ENCODE measurements at places on chromosomes 3 and 15.

DNA sequence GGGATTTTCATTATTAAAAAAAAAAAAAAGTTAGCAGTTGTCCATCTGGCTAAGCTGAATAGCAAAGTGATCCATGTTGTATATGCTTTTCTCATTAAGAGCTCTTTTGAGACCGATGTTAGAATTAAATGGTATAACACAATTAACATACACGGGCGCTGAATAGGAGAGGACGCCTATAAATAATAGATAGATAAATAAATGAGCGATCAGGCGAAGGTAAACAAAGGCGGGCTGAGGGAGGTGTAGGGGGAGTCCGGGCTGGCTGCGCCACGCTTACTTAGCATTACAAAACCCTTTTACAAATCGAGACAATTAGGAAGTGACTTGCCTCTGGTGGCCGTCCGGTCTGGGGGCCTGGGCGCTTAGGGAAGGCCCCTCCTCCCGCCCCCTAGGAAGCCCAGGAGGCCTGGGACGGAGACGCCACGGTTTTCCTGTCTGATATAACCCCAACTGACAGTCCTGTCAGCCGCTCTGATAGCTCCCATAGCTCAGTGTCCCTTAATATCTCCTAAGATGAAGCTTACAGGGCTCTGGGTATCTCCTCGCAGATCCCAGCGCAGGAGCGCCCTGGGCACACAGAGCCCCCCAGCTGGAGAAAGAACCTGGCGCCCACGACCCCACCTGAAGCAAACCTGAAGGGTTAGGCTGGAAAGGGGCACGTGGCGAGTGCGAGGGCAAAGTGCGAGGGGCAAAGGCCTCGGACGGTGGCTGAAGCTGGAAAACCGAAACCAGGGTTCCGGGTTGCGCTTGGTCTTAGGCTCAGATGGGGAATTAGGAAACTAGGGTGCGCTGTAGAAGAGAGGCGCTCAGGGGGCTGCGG lies 3.6 kb downstream of the SOX14 start:
- no peak for DNase-seq

- no peak for DNase-seq
Observed at GRCh38 chr3:294096-294495, 97.5 kb downstream of the CHL1 start.

DNA sequence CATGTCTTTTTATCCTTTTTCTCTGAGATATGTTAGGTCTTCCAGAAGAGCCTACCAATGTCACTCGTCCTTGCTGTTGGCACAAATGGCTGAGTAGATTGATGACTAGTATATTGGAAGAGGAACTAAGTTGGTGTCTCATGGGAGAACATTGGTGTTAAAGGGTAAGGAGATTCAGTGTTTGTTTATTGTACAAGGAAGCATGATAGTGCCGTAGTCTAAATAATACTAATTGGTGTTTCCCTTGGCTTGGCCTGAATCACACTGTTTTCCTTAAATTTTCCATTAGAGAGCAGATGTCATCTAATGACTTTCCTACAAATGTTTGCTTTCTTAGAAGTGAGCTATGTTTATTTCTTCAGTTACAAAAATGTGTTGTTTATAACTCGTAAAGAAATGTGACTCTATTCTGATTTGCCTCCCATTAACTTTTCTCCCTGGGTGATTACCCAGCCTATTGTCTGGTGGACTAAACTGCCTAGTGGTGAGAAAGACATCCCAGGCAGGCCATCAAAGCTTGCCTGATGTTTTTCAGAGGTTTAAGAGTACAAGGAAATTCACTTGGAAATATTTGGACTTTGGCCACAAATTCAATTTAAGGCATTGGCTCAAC lies 28.7 kb downstream of the ADAMTSL3 start:
- DNase-seq = no peak

DNA sequence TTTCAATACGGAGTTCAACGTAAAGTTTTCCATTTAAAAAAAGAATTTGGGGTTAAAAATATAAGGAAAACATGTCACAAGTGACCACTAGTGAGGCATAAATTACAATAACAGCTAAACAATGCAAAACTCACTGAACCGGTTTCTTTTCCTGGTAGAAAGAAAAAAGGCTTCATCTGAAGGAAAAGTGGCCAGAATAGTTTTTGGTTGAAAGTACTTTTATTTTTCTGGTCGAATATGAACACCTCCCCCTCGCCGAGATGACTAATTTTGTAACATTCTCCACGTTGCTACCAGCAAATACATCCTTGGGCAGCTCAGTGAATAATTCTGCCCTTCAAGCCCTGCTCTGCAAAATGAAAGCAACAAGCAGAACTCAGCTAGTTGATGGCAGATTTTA lies 3.9 kb upstream of the SRGAP3 start:
- DNase-seq = no peak

DNA sequence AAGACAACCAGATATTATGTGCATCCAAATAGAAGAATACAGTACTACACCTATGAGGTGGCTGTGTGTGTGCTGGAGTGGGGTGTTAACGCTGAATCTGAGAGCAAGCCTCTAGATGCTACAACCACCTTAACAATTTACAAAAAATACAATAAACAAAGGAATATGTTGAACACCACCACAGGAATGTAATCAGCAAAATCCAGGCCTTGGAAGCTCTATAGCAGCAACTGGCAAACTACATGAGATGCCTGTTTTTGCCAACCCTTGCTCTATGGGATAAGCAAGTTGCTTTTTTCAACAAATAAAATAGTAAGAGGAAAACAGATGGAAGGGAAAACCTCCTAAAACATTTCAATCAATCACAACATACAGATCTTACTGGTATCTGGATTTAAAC lies 23.9 kb downstream of the SLTM start:
- DNase-seq = no peak

DNA sequence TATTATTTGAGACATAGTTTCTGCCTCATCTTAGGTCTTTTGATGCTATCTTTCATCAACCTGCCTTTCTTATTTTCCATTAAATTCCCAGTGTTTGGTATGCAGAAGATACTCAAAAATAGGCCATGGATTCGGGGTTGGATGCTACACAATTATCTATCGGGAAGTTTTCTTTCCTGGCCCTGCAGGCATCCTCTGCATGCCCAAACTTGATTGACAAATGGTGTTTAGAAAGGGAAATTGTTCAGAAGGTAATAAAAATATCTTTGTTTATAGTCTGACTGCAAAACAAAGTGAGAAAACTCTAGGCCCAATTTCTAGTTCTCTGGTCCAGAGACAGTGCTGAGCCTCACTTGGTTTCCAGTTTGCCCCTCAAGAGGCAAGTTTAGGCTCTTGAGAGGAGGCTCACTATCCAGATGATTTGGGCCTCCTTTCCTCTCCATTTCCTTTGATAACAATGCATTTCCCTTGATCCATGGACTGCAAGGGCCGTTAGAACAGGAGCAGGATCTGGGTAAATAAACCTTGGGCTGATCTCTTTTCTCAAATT lies 157.1 kb upstream of the DPH6 start:
- DNase-seq = no peak

- no peak for DNase-seq
Observed at GRCh38 chr3:168844472-168844871, 748.7 kb upstream of the GOLIM4 start.

DNA sequence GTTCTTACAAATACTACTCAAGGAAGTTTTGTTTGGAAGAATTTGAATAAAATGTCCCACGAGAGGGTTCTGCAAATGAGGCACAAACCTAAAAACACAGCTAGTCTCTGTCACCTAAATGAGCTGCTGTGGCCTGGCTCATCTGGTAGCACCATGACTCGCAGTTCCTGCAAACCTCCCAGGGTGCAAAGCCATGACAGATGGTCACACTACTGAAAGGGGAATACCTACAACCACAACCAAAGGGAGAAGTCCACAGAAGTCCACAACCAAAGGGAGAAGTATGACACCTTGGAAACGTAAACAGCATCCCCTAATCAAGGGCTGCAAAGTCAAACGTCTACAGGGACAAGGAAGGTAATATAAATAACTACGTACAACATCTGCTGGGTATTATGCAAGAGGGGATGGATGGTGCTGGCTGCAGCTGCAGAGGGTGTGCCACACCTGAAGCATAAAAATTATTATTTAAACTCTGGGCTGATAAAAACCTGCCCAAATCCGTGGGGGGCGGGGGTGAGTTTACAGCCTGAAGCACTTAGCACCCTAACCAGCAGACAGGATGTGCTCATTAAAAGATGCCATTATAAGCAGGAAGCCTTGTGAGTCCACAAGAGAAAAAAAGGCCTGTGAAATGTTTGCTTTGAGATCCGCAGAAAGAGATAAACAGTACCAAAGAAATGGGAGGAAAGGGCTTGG lies 184.0 kb downstream of the MAGI1 start:
- DNase-seq = no peak

DNA sequence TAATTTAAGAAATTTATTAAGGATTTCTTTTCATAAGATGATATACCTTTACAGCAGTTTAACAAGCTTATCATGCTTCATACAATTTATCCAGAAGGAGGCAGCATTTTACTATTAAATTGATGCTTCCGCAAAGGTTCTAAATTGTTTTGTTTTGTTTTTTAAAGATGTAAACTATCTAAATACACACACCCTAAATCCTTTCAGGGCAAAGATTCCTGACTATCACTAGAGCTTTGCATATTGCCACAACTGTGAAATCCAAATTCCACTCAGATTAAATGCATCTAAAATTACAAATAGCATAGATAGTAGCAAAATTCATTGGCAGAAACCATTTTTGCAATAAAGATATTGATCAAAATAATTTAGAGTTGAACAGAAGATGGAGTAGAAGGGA lies 44.5 kb upstream of the CCNL1 start:
- no peak for DNase-seq

- no peak for DNase-seq
Observed at GRCh38 chr3:113684271-113684819, 12.1 kb downstream of the USF3 start.

DNA sequence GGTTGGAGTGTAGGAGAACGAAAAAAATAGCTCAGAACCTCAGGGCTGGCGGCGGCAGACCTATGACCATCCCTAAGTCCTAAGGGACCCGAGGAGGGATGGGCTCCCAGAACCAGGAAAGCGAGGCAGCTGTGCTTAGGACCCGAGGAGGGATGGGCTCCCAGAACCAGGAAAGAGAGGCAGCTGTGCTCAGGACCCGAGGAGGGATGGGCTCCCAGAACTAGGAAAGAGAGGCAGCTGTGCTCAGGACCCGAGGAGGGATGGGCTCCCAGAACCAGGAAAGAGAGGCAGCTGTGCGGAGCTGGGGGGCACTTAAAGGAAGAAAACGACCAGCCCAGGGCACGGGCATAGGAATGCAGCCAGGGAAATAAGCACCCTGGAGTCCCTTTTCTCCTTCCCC lies 125.0 kb upstream of the DLG1 start:
- no peak for DNase-seq

DNA sequence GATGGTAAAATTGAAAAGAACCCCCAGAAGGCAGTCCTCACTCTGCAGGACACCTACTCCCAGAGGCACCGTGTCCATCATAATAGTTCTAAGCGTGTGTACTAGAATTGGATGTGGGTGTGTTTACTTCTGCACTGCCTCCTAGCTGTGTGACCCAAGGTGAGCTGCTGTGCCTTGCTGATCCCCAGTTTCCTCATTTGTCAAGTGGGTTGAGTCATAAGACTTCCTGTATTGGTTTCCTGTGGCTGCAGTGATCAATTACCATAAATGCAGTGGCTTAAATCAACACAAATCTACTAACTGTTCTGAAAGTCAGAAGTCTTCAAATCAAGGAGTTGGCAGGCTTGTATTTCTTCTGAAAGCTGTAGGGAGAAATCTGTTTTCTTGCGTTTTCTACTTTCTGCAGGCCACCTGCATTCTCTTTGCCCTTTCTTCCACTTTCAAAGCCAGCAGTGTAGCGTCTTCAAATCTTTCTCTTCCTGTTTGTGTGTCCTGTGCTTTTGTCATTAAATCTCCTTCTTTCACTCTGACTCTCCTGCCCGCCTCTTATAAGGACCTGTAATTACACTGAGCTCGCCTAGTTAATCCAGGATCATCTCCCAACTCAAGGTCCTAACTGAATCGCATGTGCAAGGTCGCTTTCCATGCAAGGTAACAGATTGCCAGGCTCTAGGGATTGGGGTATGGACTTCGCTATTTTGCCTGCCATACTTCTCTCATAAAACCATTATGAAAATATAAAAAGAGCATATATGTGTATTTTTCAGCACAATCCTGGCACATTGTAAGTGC lies 59.0 kb downstream of the RORA start:
- DNase-seq = no peak

GRCh38 chr15:98658831-98659699 lies 10.7 kb downstream of the IGF1R start:
- DNase-seq = no peak

GRCh38 chr15:78338781-78339180 lies 1.4 kb upstream of the CRABP1 start:
- no peak for DNase-seq

GRCh38 chr3:81864272-81864671 lies 102.8 kb upstream of the GBE1 start:
- DNase-seq = no peak

DNA sequence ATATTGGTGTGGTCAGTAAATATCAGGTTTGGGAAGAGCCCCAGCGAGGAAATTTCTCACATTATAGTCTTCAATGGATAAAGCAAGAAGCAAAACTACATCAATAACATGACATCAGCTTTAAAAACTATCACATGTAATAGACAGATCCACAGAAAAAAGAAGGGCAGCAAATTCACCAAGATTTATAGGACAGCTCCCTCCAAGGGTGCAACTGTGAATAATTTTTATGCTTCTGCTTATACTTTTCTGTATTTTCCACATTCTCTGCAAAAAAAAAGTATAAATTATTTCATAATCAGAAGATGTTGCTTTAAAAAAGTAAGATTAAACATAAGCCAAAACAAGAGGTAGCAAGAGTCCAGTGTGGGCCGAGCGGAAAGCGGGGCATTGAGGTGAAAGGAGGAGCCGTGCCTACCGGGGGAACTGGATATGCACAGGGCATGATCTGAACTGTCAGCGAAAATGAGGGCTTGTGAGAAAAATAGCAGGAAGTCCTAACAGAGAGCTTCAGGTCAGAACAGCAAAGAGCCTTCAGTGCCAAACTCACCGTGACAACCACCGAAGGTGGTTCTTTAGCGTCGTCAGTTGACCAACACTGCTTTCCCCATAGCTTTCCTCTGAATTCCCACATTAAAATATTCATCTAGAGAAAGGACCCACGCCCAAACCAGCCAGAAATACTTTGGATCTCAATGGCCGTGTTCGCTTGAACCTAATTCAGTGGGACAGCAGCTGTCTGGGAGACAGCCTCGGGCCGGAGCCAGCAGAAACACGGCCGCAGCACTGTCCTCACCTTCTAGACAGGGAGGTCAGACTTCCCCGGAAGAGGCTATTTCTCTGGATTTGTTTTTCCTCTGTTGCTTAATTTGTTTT lies 59.8 kb downstream of the FAM174B start:
- no peak for DNase-seq

DNA sequence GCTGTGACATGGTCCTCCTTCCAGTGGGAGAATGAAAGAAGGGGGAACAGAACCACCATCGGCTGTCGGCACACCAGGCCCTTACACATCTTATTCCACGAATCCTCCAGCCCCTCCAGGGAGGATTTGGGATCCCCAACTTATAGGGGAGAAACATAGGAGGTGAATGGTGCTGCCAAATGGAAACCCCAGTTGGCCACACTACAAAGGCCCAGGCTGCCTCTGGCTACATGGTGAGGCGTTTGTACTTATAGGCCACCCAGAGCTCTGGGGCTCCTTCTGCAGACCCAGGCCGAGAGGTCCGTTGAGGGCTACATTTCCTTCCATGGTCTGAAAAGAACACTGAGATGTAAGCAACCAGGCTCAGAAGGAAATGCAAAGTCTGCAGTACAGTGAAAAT lies 12.0 kb downstream of the AMOTL2 start:
- DNase-seq = no peak

All from NCI-H1436 (cell line).